ENCODE measurements at places on chromosomes 16 and 17.

GRCh38 chr16:34050787-34051320 is 591.4 kb downstream of the TP53TG3F start:
- DNase-seq = no peak

DNA sequence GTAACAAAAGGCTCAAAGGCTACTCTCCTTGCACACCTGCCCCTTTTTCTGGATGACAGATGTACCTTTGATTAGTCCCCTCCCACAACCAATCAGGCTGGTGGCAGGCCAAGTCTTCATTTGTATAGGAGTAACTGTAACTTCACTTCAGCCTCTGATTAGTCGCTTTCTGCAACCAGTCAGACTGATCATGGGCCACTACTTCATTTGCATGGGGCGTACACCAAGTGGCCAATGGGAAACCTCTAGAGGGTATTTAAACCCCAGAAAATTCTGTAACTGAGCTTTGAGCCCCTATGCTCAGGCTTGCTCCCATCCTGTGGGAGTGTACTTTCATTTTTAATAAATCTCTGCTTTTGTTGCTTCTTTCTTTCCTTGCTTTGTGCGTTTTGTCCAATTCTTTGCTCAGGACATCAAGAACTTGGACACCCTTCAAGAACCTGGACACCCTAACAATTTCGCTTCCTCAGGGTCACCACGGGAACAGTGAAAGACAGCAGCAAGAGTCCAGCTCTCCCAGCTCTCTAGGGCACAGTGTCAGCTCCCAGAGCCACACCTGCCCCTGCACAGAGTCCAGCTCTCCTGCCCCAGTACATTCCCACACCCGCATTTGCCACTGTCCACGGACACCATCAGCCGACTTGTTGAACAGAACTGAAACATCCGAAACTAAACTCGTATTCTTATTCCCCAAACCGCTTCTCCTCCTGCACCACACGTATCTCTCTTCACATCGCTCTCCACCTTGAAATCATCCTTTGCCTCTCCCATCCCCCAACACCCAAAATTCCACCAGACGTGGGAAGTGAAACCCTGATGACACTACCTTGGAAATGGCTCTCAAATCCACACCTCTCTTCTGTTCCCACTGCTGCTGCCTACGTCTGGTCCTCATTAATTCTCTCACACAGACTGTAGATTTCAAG is 53.4 kb downstream of the ABCC12 start:
- no peak for DNase-seq

- no peak for DNase-seq
These were observed 34.1 kb upstream of the DHX8 start for GRCh38 chr17:43449470-43450248.

DNA sequence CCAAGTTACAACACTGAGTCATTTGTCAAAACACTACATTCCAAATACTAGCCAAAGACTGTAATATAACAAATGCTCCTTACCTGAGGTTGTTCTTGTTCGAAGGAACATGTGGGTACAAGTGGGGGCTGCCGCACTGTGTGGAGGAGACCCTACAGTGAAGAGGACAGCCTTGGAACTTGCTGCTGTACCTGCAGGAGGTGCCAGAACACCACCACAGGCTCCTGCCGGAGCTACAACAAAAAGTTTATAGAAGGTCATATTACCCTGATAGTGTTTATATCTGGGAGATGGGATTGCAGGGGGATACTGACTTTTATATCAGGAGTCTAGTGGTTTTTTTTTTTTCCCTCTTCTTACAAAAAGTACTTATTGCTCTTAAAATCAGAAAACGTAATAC is 37.8 kb upstream of the ALDH3A1 start:
- no peak for DNase-seq

GRCh38 chr17:40516581-40517285 is 15.3 kb upstream of the TNS4 start:
- DNase-seq = peak; percentile 87

DNA sequence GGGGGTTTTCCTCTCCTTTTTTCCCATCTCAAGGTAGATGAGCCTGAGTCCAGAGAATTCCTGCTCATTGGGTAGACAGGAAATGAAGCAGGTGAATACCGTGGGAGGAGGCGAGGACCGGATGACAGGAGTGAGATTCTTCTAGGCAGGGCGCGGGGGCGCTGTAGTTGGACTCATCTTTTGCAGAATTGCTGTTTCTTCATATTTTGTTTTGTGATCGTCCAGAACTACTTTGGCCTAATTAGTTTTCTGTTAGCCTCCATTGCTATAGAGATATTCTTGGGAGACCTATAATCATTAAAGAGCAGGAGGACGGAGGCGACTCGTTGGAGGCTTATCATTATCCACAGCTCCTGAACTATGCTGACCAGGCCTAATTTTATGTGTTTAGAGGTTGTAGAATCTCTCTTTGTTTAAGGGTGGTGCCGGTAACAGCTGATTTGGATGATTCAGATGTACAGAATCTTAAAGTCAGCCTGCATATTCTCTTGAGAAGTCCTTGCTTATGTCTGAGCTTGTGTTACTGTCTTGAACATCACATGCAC is 650 bp downstream of the ATP6V0A1 start:
- DNase-seq = peak; percentile 26

DNA sequence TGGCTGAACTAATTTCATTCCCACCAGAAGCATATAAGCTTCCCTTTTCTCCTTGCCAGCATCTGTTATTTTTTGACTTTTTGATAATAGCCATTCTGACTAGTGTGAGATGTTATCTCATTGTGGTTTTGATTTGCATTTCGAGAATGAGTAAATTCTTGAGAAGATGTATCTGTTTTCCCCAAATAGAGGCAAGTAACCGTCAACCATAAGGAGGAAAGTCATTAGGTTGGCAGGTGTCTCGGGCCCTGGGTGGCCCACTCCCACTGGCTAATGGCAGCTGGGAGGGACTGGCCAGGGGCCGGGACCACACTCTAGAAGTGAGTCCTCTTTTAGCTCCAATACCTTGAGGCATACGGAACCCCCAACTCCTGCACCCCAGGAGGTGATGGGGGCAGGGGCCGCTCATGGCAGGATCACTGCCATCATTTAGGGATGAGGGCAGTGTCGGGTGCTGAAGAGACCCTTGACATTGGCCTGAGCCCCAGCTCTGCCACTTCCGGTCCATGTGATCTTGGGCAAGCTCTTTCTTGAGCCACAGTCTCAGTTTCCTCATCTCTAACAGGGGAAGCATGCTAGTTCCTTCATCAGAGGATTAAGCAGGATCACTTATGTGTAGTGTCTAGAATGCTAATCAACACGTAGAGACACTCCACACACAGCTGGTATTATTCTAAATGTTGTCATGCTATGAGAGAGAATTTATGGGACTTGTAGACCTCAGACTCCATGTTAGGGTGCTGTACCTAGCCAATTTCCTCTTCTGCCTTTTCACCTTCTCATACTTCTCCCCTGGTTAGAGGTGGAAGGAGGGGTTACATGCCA is 44.3 kb downstream of the RGS9 start:
- DNase-seq = peak; percentile 57
